Psoas muscle (tissue), 8 donors: ENCODE measurements at places on chromosomes 5 and 9. TPM values are rescaled to one million over a fixed set of nuclear protein-coding genes. Genes with fewer than 3 reads are reported as not detected.

DNA sequence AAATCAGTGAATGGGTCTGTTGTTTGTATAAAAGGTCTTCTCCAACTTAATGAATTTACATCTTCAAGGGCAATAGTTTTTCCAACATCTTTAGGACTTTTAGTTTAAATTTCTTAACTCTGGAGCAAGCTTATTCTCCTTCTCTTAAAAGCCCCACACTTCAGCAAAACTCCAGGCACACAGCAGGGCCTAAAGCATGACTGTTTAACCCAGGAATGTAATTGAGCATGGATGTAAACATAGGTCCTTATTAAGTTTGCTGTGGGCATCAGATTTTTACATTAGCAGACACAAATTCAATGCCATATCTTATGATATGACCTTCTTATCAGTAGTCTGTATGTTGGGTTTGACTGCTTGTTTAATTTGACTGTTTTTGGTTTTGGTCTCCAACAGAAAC is 78.9 kb downstream of the ABCA1 start:
- no peak overlapping the region for H3K4me3 ChIP-seq
- no peaks in the 10 kb centered on the region for H3K27me3 ChIP-seq
- DNase-seq = no peak
- H3K36me3 ChIP-seq = peaks cover 4% of the 10 kb centered on the region
- peaks cover 16% of the 10 kb centered on the region for H3K4me1 ChIP-seq

- H3K4me1 ChIP-seq = no peaks in the 10 kb centered on the region
- no peaks in the 10 kb centered on the region for H3K36me3 ChIP-seq
- no peak for DNase-seq
Observed at GRCh38 chr5:73693573-73694061, 67.6 kb downstream of the ARHGEF28 start.

- H3K36me3 ChIP-seq = no peaks in the 10 kb centered on the region
- H3K4me3 ChIP-seq = no peak overlapping the region
- H3K27ac ChIP-seq = no peak overlapping the region
- H3K4me1 ChIP-seq = peaks cover 54% of the 10 kb centered on the region
- no peaks in the 10 kb centered on the region for H3K27me3 ChIP-seq
Observed at GRCh38 chr5:53590759-53591158, 30.3 kb downstream of the NDUFS4 start.

- no peak overlapping the region for H3K27ac ChIP-seq
- peaks cover 18% of the 10 kb centered on the region for H3K36me3 ChIP-seq
- H3K4me3 ChIP-seq = no peak overlapping the region
Observed at GRCh38 chr9:33908114-33908513, 91.2 kb downstream of the UBE2R2 start.

DNA sequence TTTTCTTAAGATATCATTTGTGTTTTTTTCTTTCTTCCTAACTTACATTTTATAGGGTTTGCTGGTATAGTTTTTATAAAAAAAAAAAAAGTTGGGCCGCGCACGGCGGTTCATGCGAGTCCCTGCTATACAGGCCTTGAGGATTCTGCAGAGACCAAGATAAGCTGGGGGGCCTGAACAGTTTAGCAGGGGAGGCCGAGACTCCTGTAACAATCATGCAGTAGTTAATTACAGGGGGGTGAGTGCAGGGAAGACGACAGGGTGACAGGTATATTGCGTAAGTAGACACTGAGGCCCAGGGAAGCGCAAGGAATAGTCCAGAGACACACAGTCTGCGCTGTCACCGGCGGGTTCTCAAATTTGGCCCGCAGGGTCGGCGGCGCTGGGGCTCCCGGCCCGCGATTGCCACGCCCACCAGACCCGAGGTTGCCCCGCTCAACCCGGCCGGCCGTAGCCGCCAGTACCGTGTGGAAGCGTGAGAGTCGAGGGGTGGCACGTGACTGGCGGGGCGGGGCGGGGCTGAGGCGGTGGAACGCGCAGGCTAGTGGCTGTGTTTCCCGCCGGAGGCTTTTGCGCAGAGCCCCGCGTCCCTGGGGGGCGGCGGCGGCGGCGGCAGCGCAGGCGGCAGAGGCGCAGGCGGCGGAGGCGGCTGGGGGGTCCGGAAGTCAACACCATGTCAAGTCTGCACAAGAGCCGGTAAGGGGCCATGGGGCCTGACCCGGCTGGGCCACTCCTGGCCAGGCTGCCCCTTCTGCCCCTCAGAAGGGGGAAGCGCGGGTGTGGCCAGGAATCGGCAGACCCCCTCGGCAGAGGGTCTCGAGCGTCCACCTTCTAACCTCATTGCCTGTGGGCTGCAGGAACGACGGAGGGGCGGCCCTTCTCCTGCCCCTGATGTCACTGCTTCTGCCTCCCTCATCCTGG is at the start of gene TBC1D13:
Gene TBC1D13, plus strand, starts transcription at position 573 of the 921 bp plus-strand sequence. Its CDS starts 101 bp downstream, at position 674.
- peak within 1 kb of the TSS; percentile 98 for H3K4me3 ChIP-seq
- H3K36me3 ChIP-seq = peaks cover 33% of the 10 kb centered on the region
- H3K4me1 ChIP-seq = peaks cover 21% of the 10 kb centered on the region
- peak; percentile 95 for DNase-seq
- H3K27ac ChIP-seq = peak within 1 kb of the TSS; percentile 90

- H3K27me3 ChIP-seq = no peaks in the 10 kb centered on the region
- no peaks in the 10 kb centered on the region for H3K36me3 ChIP-seq
- H3K4me1 ChIP-seq = peaks cover 89% of the 10 kb centered on the region
- no peak overlapping the region for H3K27ac ChIP-seq
- DNase-seq = no peak
- H3K4me3 ChIP-seq = no peak overlapping the region
Observed at GRCh38 chr9:131695836-131696460, 43.9 kb downstream of the RAPGEF1 start.

DNA sequence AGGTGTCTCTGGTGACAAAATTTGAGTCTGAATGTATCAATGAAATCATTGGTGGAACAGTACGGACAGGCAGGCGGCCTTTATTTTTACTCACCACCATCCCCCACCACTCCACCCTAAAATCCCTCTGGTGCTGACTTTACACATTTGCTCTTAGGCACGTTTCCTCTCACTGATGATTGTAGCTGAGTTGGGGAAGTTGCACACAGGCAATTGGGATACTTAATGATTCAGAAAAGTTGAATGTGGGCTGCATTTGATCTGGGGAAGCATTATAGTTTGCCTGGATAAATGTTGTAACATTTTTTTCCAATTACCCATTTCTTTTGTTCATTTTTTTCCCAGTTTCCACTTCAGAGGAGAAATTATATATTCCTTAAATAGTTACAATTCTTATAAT is 658.4 kb downstream of the TLR4 start:
- DNase-seq = no peak
- no peak overlapping the region for H3K27ac ChIP-seq
- H3K36me3 ChIP-seq = no peaks in the 10 kb centered on the region
- no peaks in the 10 kb centered on the region for H3K27me3 ChIP-seq
- no peaks in the 10 kb centered on the region for H3K4me1 ChIP-seq

DNA sequence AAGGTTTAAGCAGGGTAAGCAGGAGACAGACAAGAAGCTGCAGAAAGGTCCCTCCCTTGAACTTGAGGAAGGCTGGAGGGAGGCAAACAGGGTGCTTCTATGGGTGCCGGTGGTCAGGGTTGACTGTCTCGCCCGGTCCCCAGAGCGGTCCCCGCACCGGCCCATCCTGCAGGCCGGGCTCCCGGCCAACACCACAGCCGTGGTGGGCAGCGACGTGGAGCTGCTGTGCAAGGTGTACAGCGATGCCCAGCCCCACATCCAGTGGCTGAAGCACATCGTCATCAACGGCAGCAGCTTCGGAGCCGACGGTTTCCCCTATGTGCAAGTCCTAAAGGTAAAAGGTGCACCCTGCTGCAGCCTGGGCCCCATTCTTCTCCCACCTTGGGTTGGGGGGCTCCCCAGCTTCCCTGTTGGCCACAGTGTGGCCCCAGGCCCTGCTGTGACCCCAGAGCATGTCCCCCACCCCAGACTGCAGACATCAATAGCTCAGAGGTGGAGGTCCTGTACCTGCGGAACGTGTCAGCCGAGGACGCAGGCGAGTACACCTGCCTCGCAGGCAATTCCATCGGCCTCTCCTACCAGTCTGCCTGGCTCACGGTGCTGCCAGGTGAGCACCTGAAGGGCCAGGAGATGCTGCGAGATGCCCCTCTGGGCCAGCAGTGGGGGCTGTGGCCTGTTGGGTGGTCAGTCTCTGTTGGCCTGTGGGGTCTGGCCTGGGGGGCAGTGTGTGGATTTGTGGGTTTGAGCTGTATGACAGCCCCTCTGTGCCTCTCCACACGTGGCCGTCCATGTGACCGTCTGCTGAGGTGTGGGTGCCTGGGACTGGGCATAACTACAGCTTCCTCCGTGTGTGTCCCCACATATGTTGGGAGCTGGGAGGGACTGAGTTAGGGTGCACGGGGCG is 5.7 kb downstream of the FGFR4 start:
- H3K36me3 ChIP-seq = no peaks in the 10 kb centered on the region
- peaks cover 45% of the 10 kb centered on the region for H3K27me3 ChIP-seq
- DNase-seq = no peak

GRCh38 chr5:21817668-21818369 is 1035.3 kb downstream of the CDH12 start:
- no peaks in the 10 kb centered on the region for H3K36me3 ChIP-seq
- H3K27ac ChIP-seq = no peak overlapping the region
- peak overlapping the region; percentile 6 for H3K4me3 ChIP-seq
- no peaks in the 10 kb centered on the region for H3K4me1 ChIP-seq
- no peaks in the 10 kb centered on the region for H3K27me3 ChIP-seq

BOD1 gene
- total RNA-seq = 114 TPM

KIF24 gene
- total RNA-seq = 0.54 TPM

CTNND2 gene
- total RNA-seq = 0.14 TPM

GRCh38 chr5:125961150-125961549 is 462.1 kb upstream of the GRAMD2B start:
- no peak overlapping the region for H3K27ac ChIP-seq
- H3K4me3 ChIP-seq = no peak overlapping the region
- DNase-seq = no peak
- no peaks in the 10 kb centered on the region for H3K27me3 ChIP-seq
- no peaks in the 10 kb centered on the region for H3K4me1 ChIP-seq

- peaks cover 4% of the 10 kb centered on the region for H3K4me1 ChIP-seq
- H3K27ac ChIP-seq = no peak within 1 kb of the TSS
- no peak for DNase-seq
- no peaks in the 10 kb centered on the region for H3K36me3 ChIP-seq
- H3K4me3 ChIP-seq = peak within 1 kb of the TSS; percentile 53
Observed at GRCh38 chr5:180591311-180591887, at the start of gene SCGB3A1. Gene SCGB3A1, minus strand, starts transcription at chr5:180591499. Its CDS starts 37 bp downstream, at chr5:180591462.

PITX1 gene
- 84.0 TPM for total RNA-seq

C9orf153 gene
- 0.51 TPM for total RNA-seq

GRCh38 chr9:18238254-18238653 is 235.7 kb upstream of the ADAMTSL1 start:
- H3K27ac ChIP-seq = no peak overlapping the region
- no peak for DNase-seq
- H3K27me3 ChIP-seq = no peaks in the 10 kb centered on the region
- H3K36me3 ChIP-seq = no peaks in the 10 kb centered on the region
- no peaks in the 10 kb centered on the region for H3K4me1 ChIP-seq

MAMDC2 gene
- total RNA-seq = 11.9 TPM

DNA sequence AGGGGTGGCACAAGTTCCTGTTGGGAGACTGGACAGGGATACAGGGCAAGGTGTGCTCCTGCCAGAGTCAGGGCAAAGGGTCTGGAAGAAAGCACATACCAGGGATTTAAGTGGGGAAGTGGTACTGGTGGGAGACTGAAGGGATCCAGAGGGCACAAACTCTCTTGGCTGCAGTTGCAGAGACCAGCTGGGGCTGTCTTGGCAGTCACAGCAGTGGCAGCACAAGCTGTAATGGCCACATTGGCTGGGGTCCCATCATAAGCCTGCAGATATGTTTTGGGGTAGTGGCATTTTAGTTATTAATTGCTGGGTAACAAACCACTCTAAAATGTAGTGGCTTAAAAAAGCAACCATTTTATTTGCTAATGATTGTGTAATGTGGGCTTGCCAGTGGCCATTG is 492.2 kb downstream of the ENC1 start:
- H3K27ac ChIP-seq = no peak overlapping the region
- no peaks in the 10 kb centered on the region for H3K36me3 ChIP-seq
- DNase-seq = no peak
- no peaks in the 10 kb centered on the region for H3K4me1 ChIP-seq
- no peak overlapping the region for H3K4me3 ChIP-seq

GRCh38 chr9:117945286-117945685 is 241.1 kb downstream of the TLR4 start:
- H3K4me1 ChIP-seq = no peaks in the 10 kb centered on the region
- no peak overlapping the region for H3K27ac ChIP-seq
- H3K36me3 ChIP-seq = no peaks in the 10 kb centered on the region
- no peak overlapping the region for H3K4me3 ChIP-seq
- no peak for DNase-seq

DNA sequence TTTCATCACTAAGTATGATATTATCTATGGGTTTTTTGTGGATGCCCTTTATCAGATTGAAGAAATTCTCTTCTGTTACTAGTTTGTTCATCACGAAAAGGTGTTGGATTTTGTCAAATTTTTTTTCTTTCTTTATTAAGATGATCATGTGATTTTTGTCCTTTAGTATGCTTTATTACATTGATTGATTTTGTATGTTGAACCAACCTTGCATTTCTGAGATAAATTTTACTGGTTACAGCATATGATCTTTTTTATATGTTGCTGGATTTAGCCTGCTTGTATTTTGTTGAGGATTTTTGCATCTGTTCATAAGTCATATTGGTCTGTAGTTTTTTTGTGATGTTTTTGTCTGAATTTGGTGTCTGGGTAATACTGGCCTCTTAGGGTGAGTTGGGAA is 42.8 kb downstream of the RAD23B start:
- H3K4me3 ChIP-seq = no peak overlapping the region
- no peak for DNase-seq
- H3K27ac ChIP-seq = no peak overlapping the region
- H3K36me3 ChIP-seq = no peaks in the 10 kb centered on the region
- peaks cover 10% of the 10 kb centered on the region for H3K4me1 ChIP-seq
- no peaks in the 10 kb centered on the region for H3K27me3 ChIP-seq

CCDC171 gene
- total RNA-seq = 0.91 TPM

C9orf50 gene
- total RNA-seq = not detected

DNA sequence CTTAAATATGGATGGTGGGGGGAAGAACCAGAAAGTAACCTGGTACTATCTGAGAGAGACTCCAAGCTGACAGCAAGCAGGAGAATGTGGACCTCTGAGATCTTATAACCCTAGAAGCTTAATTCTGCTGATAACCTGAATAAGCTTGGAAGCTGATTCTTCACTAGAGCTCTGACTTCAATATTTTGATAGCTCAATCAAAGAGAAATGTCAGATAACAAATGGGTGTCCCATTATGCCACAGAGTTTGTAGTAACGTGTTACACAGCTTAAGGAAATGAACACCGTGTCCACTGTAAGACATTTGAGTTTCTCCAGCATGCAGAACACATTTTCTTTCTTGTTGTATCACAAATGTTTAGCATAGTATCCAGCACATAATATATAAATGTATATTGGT is 626.7 kb downstream of the CDH12 start:
- H3K36me3 ChIP-seq = no peaks in the 10 kb centered on the region
- no peaks in the 10 kb centered on the region for H3K4me1 ChIP-seq
- H3K27ac ChIP-seq = no peak overlapping the region
- no peak overlapping the region for H3K4me3 ChIP-seq
- no peaks in the 10 kb centered on the region for H3K27me3 ChIP-seq
